ENCODE measurements at places on chromosomes 12 and 14. TPM values are rescaled to one million over a fixed set of nuclear protein-coding genes. Genes with fewer than 3 reads are reported as not detected.

DNA sequence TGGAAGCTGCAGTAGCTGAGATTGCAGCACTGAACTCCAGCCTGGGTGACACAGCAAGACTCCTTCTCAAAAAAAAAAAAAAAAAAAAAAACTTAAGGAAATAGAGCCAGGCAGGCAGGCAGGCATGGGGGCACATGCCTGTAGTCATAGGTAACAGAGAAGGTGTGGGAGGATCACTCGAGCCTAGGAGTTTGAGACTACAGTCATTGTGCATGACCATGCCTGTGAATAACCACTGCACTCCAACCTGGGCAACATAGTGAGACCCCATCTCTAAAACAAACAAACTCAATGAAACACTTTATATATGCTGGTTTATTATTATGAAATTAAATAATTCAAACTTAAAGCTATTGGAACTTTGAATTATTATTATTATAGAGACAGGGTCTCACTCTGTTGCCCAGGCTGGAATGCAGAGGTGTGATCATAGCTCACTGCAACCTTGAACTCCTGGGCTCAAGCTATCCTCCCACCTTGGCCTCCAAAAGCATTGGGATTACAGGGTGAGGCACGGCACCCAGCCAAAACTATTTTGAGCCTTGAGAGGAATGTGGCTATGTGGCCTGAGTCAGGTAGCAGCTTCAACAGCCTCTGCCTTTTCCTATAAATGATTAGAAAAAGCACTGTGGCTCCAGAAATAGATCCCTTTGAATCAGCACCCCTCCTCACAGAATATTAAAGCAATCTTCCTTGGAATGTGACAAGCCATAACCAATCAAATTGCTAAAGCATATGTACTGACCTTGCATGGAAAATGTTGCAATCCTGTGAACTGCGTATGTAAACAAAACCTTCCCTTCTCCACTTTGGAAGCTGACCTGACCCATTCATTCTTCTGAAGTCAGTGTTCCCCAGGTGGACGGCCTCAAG lies 34.7 kb upstream of the YY1 start:
- no peak for DNase-seq

GRCh38 chr14:96140952-96141351 lies 63.7 kb upstream of the BDKRB2 start:
- no peak for DNase-seq

DNA sequence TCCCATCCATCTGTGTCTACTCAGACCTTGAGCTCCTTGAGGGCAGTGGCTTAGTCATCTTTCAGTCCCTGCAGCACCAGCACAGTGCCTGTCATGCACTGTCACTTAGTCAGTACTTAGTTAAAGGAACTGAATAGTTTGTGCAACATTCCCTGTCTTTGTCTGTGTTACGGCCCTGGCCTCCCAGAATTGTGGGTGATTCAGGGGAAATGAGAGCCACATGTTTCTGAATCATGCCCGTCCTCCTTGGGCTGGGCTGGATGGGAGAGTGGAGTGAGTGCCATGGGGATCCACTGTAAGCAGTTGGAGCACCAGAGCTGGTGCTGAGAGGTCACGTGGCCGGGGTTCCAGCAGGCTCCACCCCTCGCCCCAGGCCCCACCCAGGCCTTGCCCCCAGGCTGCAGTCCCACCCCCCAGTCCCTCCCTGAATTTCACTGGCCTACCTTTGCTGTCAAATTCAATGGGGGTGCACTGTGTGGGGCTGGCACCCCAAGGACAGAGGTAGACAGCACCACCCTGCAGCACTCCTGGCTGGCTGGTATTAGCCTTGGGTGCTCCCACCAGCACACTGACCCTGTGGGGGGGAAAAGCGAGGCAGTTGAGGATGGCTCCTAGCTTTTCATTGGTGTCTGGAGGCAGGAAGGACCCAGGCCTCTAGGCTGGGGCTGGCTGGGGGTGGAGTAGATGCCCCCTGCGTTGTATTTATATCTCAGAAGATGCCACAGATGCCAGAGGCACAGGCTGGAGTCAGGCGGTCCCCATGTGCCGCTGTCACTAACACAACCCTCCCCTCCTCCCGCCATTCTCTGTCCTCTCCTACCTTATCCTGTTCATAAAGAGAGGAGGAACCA lies 7.5 kb downstream of the ITGA5 start:
- DNase-seq: peak; percentile 88

The SOX5 gene
- total RNA-seq: 2.2 TPM

The EPYC gene
- not detected for total RNA-seq

DNA sequence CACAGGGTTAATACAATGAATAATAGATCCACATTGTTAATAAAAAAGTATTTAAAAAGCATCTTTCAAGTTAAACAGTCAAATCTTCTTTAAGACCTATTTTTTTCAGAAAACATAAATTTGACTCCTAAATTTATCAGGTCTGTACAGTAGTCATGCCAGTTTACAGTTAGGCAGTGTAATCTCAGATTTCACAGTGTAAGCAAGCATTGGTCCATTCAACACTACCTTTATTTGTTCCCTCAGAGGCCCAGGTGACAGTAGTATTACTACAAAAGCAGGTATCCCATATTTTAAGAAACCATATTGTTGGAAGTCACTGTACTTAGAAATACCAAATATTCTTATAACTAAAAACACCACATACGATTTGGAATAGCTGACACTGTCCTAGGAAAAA lies 6.1 kb downstream of the ATP2B1 start:
- DNase-seq: no peak

DNA sequence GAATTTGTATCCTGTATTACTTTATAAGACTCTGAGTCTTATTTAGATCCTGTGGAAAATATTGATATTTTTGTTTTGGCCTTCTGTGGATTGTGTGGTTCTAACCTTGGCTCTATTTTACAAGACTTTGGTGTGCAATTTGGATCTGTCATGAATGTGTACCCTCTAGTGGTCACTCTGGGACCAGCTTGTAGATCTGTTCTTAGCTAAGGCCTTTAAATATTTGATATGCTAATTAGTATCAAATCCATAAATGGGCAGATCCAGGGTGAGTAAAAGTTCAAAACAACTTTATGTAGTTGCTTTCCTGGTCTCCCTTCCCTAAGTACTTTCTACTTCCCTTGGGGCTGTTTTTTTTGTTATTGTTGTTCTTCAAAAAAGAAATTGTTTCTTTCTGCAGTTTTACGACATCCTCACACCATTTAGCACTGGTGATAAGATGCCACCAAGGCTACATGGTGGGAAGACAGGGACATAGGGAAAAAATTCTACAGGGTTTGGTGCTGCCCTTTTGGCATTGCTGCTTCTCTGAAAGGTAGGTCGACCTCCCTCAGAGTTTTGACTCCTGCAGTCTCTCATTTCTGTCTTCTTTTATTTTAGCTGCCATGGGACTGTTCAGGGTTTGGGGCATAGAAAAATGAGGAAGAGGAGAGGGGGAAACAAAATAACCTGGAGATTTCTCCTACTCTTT lies 238.5 kb downstream of the GPHN start:
- no peak for DNase-seq

- no peak for DNase-seq
Measured at GRCh38 chr12:6052940-6053329, 71.5 kb downstream of the VWF start.

All from cardiac septum (tissue), 1 donor.